A549 treated with ZK216348 at 1 μM for 4 hours (cell line): ENCODE measurements at places on chromosomes 2 and 18. TPM values are rescaled to one million over a fixed set of nuclear protein-coding genes. Genes with fewer than 3 reads are reported as not detected.

The ZC3H8 gene
- total RNA-seq: 13.9 to 24.6 TPM (median 15.2 TPM) in 5 replicates

The RNF25 gene
- 44.9 to 53.4 TPM (median 48.5 TPM) in 5 replicates for total RNA-seq

The CABYR gene
- 10.9 to 22.8 TPM (median 13.2 TPM) in 5 replicates for total RNA-seq

The ALPG gene
- 0.20 to 0.38 TPM (median 0.22 TPM) in 4 of 5 replicates, not detected in the other for total RNA-seq

The KYNU gene
- 250 to 331 TPM (median 273 TPM) in 5 replicates for total RNA-seq

The APLF gene
- total RNA-seq: 0.55 to 0.79 TPM (median 0.75 TPM) in 5 replicates

The SRD5A2 gene
- 0.04 to 0.06 TPM (median 0.06 TPM) in 3 of 5 replicates, not detected in the others for total RNA-seq

The CRYGC gene
- total RNA-seq: not detected in 5 replicates

The CFAP65 gene
- 0.11 to 0.23 TPM (median 0.18 TPM) in 5 replicates for total RNA-seq

The YWHAQ gene
- total RNA-seq: 660 to 1,158 TPM (median 782 TPM) in 5 replicates

The MYO1B gene
- total RNA-seq: 50.4 to 83.6 TPM (median 56.9 TPM) in 5 replicates

The MOGAT1 gene
- total RNA-seq: not detected in 5 replicates
